ENCODE measurements at places on chromosomes 16 and 17.
A peak's percentile ranks its signal among the peaks of the same experiment; 100 is the strongest.

DNA sequence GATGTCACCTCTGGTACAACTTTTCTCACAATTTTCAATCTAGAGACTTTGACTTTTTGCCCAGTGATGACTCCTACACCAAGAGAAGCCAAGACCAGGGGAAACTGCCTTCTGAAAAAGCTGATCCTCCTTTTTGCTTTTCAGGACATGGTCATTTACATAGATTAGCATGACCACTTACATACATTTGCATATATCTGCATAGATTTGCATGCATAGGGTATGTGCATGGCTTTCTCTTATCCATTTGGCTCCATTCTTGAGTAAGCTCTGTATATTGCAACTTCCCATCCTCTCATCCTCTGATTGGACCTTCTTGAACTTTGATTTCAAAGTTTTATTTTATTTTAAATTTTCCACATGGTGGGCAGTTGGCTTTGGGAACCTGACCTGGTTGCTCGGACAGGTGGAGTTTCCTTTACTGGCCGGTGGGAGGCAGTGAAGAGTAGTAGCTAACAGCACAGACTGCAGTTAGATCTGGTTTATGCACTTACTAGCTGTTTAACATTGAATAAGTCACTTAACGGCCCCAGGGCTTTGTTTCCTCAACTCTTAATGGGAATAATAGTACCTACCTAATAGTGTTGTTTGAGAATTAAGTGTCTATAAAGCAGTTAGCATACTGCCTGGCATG is 92.9 kb downstream of the GPR139 start:
- DNase-seq = no peak

GRCh38 chr17:4201226-4201625 is 58.2 kb downstream of the CYB5D2 start:
- no peak for DNase-seq

DNA sequence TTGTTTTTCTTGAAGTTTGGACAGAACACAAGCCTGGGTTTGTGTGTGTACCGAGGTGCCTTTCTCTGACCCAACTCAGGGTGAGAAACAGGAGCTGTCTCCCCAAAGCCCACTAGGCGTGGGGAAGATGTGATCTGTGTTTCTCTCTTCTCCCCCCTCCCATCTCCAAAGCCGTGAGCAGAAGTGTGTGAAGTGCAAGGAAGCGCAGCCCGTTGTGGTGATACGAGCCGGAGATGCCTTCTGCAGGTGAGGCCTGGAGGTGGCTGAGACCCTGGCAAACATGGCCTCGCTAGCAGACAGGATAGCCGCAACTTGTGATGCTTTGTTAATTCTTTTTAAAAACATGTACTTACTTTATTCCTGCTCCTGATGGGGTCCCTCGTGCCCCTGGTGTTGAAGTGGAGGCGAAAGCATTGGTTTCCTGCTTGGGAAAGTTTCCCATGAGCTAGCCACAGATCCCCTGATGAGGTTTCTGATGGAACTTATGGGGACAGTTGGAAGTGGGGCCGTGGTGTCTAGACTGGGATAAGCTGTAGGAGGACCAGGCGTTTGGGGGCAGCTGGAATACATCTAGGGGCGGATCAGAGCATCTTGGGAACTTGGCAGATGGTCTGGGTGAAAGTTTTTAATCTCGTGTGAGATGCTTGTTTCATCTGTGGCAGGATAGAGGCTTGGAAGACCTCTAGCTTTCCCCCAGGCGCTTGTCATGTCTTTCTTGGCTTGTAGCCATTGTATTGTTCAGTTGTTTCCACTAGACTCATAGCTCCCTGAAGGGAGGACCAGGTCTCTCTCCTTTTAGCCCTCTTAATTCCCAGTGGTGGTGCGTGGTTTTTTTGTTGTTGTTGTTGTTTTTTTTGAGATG is 893 bp downstream of the CTU2 start:
- DNase-seq = no peak

DNA sequence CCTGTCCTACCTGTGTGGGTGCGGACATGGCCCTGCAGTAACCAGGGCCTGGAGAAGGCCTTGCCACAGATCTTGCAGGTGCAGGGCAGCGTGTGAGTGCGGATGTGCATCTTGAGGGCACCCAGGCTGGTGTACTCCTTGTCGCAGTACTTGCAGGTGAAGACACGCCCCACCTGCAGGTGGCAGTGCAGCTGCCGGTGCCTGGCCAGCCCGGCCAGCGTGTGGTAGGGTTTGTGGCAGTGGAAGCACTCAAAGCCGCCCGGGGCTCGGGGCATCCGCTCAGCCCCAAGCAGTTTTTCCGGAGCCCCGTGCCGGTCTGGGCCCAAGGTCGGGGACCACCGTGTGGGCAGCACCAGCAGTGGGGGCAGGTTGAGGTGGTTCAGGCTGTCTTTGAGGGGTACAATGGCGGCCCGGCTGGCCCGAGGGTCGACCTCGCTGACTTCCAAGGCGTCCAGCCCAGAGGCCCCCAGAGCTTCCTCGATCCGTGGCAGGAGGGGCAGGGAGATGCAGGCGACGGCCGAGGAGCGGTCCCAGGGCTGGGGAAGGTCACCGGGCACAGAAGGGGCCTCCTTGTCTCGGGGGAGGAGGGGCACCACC is 5.1 kb downstream of the SNAI3 start:
- DNase-seq = no peak

DNA sequence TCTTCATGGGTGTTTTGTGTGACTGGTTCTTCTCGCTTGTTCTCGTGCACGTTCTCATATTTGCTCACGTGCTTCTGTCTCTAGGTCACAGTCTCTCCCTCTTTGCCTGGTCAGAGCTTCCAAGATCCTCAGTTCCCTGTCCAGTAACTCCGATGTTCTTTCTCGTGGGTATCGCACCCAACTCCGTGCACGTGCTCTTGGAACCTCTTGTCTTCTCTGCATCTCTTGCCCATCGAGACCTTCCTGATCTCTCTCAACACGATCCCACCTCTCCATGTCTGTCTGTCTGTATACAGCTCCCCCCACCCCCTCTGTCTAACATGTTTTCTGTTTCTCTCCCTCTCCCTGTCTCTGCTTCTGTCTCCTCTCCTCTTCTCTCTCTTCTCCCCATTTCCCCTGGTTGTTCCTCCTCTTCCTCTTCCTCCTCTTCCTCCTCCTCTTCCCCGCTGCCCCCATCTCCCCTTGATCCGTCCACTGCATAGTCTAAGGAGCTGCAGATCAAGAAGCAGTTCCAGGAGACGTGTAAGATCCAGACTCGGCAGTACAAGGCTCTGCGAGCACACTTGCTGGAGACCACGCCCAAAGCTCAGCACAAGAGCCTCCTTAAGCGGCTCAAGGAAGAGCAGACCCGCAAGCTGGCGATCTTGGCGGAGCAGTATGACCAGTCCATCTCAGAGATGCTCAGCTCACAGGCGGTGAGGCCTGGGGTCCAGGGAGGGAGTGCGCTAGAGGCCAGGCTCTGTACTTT is 6.1 kb downstream of the HIRIP3 start:
- DNase-seq = no peak

DNA sequence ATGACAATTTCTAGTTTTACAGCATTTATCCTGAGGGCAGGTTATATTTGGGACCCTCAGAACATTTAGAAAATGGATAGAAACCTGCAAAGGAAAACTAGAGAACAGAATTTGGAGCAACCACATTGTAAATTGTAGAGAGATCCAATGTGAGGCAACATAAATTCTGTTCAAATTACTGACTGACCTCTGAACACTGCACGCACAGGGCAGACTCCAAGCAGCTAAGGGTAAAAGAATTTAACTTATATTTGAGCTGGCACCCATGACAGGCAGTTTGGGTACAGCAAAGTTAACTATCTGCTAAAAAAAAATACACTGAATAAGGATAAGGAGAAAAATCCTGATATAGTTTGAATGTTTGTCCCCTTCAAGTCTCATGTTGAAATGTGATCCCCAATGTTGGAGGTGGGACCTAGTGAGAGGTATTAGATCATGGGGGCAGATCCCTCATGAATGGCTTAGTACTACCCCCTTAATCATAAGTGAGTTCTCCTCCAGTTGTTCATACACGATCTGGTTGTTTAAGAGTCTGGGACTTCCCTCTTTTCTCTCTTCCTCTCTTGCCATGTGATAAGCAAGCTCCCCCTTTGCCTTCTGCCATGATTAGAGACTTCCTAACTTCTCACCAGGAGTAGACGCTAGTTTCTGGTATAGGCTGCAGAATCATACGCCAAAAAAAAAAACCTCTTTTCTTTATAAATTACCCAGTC is 75.7 kb downstream of the FBXL20 start:
- DNase-seq = no peak

GRCh38 chr16:12881182-12881581 is 20.2 kb upstream of the SHISA9 start:
- no peak for DNase-seq

- no peak for DNase-seq
Observed at GRCh38 chr17:34299027-34299426, 13.5 kb downstream of the CCL11 start.

DNA sequence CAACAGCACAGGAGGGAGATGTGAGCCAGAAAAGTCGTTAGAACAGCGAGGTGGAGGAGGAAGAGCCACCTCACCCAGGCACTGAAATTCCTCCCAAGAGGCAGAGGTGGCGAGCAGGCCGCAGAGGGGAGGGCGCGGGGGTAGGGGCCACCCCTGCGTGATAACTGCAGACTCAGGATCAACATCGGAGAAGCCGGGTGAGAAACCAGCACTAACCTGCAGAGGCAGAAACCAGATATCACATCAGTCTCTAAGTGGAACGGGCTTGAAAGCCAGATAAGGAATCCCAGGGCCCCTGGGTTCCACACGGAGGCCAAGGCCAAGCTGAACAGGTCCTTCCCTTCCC is 39.4 kb upstream of the ZC3H18 start:
- DNase-seq = no peak

- peak; percentile 47 for DNase-seq
Observed at GRCh38 chr17:76408037-76408849, 23.8 kb downstream of the SPHK1 start.

DNA sequence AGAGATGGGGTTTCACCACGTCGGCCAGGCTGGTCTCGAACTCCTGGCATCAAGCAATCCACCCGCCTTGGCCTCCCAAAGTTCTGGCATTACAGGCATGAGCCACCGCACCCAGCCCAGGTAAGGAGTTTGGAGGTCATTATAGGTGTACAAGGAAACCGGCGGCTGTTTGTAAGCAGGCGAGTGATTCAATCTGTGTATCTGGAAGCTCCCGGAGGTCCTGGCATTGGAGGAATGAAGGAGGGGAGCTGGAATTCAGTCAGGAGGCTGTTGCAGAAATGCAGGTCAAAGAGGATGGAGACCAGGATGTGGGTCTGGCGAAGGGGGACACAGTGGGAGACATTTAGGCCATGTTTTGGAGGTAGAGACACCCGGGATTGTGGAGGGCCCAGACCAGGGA is 18.8 kb downstream of the CDC42EP4 start:
- no peak for DNase-seq

GRCh38 chr17:73610331-73610911 is 33.8 kb downstream of the SDK2 start:
- DNase-seq = no peak

GRCh38 chr17:27415120-27415795 is 41.0 kb upstream of the KSR1 start:
- DNase-seq = no peak

GRCh38 chr16:24118126-24118821 is 137.9 kb upstream of the CACNG3 start:
- no peak for DNase-seq

DNA sequence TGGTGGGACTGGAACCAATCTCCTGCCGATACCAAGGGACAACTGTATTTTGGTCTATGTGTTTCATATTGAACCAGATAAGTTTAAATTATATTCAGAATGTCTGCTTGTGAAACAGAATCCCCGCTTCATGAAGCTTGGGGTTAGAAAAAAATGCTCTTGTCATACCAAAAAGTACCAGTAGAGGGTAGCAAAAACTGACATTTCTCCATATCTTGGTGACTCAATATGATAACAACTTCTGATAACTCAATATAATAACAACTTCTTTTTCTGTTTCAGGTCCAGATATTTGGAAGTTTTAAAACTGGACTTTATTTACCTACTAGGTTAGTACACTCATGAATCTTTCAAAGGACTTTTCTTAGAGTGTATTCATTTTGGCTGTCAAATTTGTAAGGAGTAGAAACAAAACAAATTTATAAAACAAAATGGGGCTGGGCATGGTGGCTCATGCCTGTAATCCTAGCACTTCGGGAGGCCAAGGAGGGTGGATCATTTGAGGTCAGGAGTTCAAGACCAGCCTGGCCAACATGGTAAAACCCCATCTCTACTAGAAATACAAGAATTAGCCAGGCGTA is 52.3 kb upstream of the ADCY7 start:
- no peak for DNase-seq

- DNase-seq = no peak
Observed at GRCh38 chr17:57899391-57899790, 49.5 kb upstream of the MRPS23 start.

- no peak for DNase-seq
Observed at GRCh38 chr16:75402159-75402820, 31.0 kb downstream of the CFDP1 start.

DNA sequence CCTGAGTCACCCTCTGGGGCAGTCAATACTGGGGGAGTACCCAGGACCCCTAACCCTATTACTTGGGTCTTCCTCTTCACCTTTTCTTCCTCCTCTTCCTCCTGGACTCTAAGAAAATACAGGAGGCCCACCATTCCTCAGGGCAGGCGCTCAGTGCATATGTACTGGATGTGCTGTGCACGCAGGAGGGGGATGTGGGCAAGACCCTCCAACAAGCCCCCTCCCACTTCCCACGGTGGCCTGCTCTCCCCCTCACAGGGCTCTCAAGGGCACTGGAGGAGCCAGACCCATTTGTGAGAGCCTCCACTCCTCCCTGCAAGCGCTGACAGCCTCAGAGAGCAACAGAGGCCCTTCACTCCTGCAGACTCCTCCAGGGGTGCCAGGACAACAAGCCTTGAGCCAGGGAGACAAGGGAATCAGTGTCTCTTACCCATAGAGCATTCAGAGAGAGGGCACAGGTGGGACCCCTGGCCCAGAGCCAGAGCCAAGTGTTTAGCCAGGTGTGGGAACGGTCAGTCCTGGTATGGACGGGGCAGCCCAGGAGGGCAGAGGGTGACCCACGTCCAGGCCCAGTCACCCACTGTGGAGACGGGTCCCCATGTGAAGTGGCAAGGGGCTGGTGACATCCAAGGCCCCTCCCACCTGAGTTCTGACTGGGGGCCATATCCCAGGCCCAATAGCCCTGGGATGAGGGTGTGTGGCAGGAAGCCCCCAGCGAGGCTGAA is 27.3 kb upstream of the KSR1 start:
- DNase-seq = no peak

- DNase-seq = no peak
Observed at GRCh38 chr16:56898847-56899246, 33.1 kb upstream of the HERPUD1 start.

GRCh38 chr16:74123195-74123594 is 173.4 kb upstream of the PSMD7 start:
- no peak for DNase-seq

GRCh38 chr16:25198021-25198420 is 18.7 kb upstream of the AQP8 start:
- no peak for DNase-seq

DNA sequence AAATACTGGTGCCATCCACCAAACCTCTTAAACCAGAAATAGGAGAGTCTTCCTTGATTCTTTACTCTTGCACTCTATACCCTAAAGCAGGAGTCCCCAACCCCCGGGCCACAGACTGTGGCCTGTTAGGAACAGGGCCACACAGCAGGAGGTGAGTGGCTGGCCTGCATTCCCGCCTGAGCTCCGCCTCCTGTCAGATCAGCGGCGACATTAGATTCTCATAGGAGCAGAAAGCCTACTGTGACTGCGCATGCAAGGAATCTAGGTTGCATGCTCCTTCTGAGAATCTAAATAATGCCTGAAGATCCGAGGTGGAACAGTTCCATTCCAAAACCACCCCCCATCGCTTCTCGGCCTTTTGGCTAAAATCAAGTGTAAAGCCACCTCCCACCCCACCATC is 30.3 kb upstream of the SRCIN1 start:
- no peak for DNase-seq

GRCh38 chr16:79316004-79316458 is 284.5 kb downstream of the MAF start:
- DNase-seq = no peak

Measured in stimulated activated CD4-positive, alpha-beta T cell treated with anti-CD3 and anti-CD28 coated beads, Interleukin-1b, Interleukin-23, amount 100 ng/mL, for 1 hour (primary cell).